Glomerular endothelial cell (primary cell): ENCODE measurements at places on chromosomes 5 and 9.

- DNase-seq, result no peak
Observed at GRCh38 chr5:118679264-118679940, 308.9 kb downstream of the DTWD2 start.

- DNase-seq, result no peak
Observed at GRCh38 chr5:21672360-21672759, 1180.8 kb downstream of the CDH12 start.

DNA sequence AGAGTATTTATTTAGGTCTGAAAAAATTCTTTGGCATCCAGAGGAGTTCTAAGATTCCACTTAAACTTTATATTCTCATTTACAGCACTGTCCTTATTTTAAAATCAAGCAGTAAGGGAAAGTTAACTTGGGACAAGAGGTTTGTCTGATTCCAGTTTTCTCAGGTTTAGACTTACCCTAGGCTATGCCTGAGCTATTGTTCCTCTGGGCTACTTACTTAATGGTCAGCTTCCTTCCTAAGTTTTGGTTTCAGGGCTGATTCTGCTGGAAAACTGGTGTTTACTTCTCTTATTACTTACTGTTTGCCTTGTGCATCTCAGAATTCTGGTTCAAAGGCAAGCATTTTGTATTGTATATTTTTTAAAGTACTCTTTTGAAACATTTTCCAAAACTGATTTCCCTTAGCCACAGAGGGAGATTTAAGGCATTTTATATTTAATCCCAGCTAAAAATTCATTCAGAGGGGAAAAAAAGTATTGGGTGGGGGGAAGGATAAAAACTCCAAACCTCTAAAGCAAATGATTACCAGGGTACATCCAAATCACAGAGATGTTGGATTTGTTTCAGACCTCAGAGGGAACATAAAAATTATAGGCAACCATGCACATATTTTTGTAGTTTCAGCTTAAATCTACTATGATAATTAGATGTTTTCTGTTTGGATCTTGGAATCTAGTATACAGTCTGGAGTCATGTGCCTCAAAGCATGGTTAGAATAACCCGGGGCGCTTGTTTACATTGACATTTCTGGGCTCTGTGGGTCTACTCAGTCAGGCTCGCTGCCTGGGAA, 290.0 kb downstream of the ARHGAP26 start:
- no peak for DNase-seq

DNA sequence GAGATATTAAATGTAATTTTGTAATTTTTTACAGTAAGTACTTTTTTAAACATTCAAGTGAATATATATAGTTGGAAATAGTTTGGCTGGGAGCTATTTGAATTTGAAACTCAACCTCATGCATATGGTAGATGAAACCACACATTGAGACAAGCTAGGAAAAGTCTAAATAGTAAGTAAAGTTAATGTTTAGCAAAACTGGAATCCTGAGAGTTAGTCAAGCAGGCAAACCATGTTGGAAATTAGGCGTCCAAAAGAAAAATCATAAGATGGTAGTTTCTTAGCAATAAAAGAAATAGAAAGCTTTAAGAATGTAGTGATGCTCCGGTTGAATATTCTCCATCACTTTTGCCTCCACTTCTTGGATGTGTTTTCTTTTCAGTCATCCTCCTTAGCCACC, 657.1 kb upstream of the CDH10 start:
- DNase-seq, result no peak
